ENCODE measurements at places on chromosomes 11 and 22.

- peak; percentile 81 for DNase-seq
Measured at GRCh38 chr11:59144579-59145345, 2.1 kb downstream of the FAM111A start.

DNA sequence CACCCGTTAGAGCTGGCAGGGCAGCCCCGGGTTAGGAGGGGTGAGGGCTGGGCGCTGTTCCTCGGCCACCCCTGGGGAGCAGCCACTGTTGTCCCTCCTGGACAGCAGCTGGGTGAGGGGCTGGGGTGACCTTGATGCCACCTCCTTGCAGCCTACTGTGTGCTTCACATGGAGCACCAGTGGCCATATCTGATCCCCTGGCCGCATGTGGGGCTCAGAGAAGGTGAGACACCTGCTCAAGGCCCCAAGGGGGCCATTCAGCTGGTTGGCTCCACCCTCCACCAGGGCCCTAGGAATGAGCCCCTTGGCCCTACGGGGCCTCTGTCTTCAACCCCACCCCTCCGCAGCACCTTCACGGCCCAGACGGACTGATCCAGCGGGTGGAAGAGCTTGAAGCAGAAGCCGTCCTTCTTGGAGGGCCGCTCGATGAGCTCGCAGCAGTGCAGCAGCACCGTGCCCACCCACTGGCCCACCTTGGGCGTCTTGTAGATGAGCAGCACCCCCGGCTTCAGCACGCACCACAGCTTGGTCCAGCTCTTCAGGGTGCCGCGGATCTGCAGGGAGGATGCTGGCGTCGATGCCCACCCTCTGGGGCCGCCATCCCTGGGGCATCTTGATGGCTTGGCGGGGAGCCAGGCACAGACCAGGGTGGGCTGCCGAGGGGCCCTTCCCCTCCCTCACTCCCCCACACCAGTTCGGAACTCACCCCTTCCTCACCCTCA lies 44.9 kb downstream of the OSBPL5 start:
- DNase-seq: no peak

- no peak for DNase-seq
Measured at GRCh38 chr22:29470159-29470855, 9.7 kb upstream of the NEFH start.

DNA sequence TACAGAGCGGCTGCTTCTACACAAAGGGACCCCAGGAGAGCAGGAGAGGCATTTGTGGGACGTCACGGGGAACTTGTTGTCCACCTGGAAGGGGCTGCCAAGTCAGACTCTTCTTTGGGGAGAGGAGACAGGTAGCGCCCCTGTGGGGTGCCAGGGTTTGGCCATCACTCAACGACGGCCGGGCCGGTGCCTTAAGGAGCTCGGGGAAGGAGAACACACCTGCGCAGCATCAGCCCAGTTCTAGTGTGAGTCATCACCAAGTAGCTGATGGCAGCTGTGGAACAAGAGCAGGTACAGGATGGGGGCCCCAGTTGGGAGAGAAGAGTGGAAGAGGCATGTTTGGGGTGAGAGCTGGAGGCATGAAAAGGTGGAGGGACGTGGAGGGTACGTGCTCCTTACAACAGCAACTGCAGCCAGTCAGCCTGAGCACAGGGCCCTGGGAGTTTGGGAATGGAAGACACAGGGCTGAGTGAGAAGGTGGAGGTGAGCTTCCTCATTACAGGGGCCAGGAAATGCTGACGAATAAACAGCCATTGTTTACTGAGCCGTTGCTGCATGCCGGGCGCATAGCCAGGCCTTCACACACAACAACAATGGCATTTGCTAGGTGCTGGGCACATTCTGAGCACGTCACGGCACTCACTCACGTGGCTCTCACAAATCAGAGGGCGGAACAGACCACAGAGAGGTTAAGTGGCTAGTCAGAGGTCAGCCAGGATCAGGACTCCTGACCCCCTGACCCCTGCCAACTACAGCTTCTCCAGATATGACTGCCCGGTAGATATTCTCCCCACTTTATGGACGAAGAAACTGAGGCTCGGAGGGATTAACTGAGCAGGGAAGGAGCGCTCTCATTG lies 29.1 kb upstream of the TP53I11 start:
- no peak for DNase-seq

GRCh38 chr11:132244846-132245245 lies 874.4 kb downstream of the NTM start:
- DNase-seq: no peak

DNA sequence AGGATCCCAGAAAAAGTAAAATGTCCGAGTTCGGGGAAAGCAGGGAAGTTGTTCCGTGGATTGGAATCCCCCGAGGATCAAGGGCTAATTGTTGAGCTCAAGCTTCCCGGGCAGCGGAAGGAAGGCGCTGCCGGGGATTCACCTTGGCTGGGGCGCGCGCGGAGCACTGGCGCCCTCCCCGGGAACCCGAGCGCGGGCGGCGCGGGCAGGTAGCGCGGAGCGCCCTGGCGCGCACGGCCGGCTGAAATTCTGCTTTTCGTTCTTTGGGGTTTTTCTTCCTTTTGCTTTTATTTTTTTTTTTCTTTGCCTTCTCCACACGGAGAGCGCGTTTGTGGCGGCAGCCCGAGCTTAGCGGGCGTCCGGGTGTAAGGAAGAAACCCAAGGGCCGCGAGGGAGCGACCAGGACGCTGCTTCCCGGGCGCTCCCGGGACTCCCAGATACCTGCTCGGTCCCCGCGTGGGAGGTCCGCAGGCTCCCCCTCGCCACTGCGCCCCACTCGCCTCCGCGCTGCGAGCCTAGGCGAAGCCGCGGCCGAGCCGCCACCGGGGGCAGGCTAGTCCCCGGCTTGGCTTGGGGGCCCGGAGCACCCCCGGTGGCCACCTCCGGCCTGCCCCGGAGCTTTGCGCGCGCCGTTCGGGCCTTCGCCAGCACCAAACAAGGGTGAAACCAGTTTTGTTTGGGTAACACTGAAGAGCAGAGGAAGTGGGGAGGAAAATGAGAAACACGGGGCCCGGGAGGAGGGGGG lies 4.8 kb upstream of the IGF2 start:
- DNase-seq: no peak

DNA sequence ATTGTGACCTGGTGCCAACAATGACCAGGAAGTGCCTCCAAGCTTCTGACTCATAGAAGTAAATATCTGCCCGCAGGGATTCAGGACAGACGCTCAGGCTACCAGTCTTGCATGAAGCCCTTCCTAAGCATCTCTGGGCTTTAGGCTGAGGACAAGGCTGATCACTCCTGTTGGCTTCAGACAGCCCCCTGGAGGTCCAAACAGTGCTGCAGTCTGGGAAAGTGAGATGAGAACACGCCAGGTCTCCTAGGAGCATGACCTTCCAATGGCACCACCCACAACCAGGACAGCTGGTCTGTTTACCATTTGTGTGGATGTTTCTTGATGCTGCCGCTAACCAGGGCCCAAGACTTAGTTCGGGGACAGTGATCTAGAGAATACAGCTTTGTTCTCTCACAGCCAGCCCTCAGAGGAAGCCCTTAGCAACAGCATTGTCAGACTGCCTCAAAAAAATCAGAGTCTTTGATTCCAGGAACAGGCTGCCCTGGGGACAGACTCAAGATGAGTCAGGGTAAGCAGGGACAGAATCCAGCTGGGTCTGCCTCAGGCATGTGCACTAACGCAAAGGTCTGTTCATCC lies 111.2 kb downstream of the ZNF280B start:
- no peak for DNase-seq

DNA sequence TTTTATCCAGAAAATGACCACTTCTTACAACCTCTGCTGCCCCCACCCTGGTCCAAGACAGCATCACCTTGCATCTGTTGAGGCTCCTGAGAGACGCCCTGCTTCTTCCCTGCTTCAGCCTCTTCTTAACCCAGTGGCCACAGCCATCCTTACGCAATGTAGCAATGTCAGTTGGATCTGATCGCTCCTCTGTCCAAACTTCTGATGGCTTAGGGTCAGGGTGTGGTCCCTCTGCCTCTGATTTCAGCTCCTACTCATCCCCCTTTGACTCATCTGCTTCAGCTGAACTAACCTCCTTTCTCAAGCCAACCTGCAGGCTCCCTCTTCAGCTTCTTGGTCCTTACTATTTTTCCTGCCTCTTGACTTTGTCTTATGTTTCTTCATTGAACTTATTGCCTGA lies 280.8 kb downstream of the KIRREL3 start:
- no peak for DNase-seq

Measured in GDM1 (cell line).